Coronary artery (tissue), 2 donors: ENCODE measurements at places on chromosomes 4 and X.
A peak's percentile ranks its signal among the peaks of the same experiment; 100 is the strongest.

DNA sequence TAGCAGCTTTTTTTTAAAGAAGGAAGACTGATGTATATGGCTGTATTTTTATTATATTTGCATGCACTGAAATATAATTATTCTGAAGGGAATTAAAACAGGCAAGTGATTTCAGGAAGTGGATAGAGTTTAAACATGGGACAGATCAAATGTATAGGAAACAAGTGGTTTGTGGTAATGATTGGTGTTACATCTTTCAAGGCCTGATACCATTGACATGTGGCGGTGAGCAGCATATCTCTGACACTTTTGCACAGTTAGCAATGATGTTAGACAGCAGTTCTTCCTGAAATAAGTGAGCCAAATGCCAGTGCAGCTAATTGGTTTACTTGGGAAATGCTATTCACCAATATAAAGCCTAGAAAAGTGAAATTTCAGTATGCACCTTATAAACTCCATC lies 272.1 kb downstream of the RPA4 start:
- DNase-seq: no peak

GRCh38 chr4:168488869-168489274 lies 8.0 kb upstream of the PALLD start:
- DNase-seq: no peak

DNA sequence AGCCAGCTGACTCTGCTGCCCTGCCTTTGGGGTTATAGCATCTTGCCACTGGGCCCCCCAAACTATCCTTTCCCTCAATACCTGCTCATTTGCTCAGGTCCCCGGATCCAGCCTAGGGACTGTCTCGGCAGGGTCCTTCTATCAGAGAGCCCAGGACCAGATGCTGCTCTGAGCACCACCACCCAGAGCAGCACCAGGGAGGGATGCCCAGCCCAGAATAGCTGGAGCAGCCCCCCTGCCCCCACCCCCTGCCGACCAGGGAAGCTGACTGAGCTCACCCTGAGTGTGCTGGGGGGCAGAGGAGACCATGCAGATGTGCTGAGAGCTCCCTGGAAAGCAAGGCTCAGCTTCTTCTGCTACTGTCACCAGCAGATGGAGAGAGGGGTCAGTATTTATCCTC lies 103.6 kb upstream of the IGSF1 start:
- no peak for DNase-seq

- no peak for DNase-seq
Measured at GRCh38 chrX:9241427-9241826, 207.5 kb upstream of the FAM9B start.

DNA sequence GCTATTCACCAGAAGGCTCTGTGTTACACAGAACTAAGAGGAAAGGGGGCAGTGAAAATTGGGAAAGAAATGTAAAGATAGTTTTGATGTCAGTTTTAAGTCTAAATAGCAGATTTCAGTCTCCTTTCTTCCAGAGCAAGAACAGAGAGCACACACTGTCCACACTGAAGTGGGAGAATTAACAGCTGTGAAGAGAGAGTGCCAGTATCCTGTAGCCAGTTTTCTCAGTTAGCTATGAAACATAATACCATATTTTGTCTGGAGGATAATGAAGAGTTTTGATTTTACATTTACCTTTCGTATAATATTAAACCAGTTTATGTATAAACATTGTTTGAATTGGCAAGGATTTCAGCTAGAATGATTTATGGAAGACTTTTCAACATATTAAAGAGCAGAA lies 35.1 kb downstream of the FBXO8 start:
- DNase-seq: no peak

DNA sequence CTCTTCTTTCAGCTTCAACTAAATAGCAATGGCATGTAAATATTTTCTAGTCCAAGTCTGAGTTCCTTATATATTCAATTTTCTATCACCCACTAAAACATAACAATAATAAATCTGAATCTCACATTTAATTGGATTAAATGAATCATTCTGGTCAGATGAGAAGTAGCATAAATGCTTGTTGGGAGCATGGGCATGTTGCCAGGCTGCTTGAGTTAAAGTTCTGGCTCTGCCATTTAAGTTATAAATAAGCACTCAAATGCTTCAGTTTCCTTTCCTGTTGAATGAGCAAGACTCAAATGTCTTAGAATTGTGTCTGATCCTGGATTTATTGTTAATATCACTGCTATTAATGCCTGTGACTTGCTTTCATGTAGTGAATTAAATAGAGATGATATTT lies 496.3 kb downstream of the STPG2 start:
- no peak for DNase-seq

GRCh38 chrX:11759172-11759460 lies 1.1 kb downstream of the MSL3 start:
- DNase-seq: no peak

DNA sequence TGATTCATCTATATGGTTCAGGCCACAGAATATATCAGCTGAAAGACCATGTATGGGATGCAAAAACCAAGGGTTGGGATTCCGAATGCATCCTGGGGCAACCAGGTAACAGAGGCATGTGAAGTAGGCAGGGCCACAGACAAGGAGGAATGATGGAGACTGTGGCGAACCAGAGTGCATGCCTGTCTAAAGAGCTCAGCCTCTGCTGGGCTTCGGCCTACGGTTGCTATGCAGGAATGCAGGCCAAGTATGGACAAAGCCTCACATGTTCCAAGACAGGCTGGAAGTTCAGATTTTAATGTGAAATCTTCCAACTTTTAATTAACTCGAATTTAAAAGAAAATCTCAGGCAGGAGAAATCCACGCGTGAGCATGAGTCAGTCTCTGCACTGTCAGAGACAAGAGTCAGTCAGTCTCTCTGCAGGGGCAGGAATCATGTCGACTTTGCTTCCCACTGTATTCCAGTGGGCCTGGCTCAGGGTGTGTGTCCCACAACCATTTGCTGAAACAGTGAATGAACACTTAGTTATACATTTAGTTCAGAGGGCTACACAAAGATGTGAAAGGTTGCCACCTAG lies 344.4 kb downstream of the UNC5C start:
- no peak for DNase-seq

DNA sequence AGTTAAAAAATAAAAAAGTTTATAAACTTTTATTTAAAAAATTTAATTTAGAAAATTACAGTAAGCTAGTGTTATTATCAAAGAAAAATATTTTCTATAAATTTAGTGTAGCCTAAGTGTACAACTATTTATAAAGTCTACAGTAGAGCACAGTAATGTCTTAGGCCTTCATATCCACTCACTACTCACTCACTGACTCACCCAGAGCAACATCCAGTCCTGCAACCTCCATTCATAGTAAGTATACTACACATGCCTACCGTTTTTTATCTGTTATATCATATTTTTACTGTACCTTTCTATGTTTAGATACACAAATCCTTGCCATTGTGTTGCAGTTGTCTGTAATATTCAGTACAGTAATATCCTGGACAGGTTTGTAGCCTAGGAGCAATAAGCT lies 129.0 kb upstream of the FAM47B start:
- DNase-seq: no peak

- no peak for DNase-seq
Measured at GRCh38 chr4:84914686-84915395, 51.6 kb downstream of the WDFY3 start.

DNA sequence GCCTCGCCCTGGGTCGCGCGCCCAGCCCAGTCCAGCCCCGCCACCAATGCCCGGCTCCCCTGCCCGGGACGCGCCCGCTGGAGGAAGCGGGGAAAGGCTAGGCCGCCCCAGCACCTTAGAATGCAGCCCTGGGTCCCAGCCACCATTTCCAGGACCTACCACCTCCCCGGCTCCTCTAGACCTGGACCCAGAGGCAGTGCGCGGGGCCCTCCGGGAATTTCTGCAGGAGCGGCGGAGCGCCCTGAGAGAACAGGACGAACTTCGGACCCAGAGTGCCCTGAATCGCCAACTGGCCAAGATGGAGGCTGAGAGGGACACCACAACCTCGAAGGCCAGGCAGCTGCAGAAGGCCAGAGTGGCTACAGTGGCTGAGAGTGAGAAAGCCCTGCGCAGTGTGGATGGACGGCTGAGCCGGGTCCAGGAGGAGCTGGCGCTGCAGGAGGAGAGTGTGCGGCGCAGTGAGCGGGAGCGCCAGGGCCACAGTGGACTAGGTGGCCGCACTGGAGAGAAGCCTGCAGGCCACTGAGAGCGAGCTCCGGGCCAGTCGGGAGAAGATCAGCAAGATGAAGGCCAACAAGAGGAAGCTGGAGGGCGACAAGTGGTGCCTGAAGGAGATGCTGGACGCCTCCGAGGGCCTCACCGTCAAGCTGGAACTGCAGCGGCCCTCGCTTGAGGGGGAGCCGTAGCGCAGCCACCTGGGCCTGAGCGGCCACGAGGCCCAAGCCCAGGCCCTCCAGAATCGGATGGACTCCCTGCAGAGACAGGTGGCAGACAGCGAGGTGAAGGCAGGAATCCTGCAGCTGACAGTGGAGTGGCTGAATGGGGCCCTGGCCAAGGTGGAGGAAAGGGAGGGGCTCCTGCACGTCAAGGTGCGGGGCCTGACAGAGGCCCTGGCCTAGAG lies 15.5 kb downstream of the SMIM10L2A start:
- DNase-seq: no peak

GRCh38 chr4:8917868-8918783 lies 46.5 kb upstream of the HMX1 start:
- DNase-seq: peak; percentile 41

GRCh38 chrX:52933976-52934703 lies 24.2 kb downstream of the FAM156A start:
- DNase-seq: no peak

DNA sequence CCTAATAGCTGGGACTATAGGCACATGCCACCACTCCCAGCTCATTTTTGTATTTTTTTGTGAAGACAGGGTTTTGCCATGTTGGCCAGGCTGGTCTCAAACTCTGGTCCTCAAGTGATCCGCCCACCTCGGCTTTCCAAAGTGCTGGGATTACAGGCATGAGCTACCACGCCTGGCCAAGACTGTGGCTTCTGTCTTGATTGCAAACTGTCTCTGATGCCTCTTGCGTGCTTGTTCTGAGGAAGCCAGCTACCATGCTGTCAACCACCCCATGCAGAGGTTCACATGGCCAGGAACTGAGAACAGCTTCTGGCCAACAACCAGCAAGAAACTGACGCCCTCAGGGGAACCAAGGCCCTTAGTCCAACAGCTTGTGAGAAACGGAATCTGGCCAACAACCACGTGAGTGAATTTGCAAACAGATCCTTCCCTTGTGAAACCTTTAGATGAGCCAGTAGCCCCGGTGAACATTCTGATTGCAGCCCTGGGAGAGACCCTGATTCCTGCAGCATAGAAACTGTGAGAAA lies 71.2 kb downstream of the SUPT20HL2 start:
- DNase-seq: peak; percentile 77

GRCh38 chrX:138718941-138719340 lies 7.4 kb upstream of the FGF13 start:
- no peak for DNase-seq

DNA sequence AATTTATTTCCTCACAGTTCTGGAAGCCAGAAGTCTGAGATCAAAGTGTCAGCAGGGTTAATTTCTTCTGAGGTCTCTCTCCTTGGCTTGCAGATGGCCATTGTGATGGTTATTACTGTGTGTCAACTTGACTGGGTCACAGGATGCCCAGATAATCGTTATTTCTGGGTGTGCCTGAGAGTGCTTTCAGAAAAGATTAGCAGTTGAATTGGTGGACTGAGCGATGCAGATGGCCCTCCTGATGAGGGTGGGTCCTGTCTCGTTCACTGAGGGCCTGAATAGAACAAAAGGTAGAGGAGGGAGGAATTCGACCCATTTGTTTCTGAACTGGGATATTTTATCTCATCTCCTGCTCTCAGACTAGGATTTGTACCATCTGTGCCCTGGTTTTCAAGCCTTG lies 15.7 kb downstream of the SMIM43 start:
- DNase-seq: no peak

GRCh38 chrX:84188320-84188834 lies 378 bp upstream of the RPS6KA6 start:
- peak; percentile 72 for DNase-seq
